Chondrocyte (in vitro differentiated cells): ENCODE measurements at places on chromosomes 3 and 15. TPM values are rescaled to one million over a fixed set of nuclear protein-coding genes. Genes with fewer than 3 reads are reported as not detected.

DNA sequence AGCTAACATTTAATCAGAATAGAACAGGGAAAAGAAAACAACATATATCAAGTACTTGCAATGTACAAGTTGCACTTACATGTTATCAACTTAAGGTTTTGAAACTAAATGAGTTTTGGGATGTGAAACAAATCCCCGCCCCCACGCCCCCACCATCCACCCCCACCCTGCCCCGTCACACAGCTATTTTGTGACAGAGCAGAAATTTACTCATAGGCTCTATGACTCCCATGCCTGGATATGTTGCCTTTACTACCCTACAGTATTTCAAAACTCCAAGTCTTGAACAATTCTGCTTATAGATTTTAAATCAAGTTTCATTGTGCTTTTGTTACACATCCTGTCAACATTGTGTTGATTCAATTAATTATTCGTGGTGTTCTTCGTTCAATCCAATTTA is 18.1 kb upstream of the IL1RAP start:
- no peaks in the 10 kb centered on the region for H3K36me3 ChIP-seq
- H3K4me3 ChIP-seq = no peak overlapping the region
- no peaks in the 10 kb centered on the region for H3K4me1 ChIP-seq

Gene SENP5
- total RNA-seq = 34.8 to 37.5 TPM (median 36.2 TPM) in 3 replicates

Gene MOBP
- total RNA-seq = not detected in 3 replicates

Gene XYLB
- 3.9 to 6.8 TPM (median 4.7 TPM) in 3 replicates for total RNA-seq

DNA sequence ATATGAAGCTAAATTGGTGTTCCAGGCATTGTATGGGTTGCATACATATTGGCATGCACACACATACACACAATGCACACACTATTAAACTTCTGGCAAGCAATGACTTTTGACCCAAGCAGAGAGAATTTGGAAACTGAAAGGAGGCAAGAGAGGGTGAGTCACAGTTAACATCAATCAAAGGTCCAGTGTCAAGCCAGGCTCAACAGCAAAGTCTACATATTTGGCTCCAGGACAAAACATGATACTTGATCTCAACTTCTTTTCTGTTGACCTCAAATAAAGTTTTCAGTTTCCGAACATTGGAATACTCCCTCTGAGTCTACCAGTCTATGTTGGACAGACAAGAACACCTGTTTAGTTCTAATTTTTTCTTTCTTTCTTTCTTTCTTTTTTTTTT is 28.3 kb downstream of the IL12A start:
- no peaks in the 10 kb centered on the region for H3K36me3 ChIP-seq
- H3K4me3 ChIP-seq = no peak overlapping the region
- DNase-seq = no peak
- H3K27me3 ChIP-seq = peaks cover under 1% of the 10 kb centered on the region
- no peak overlapping the region for H3K27ac ChIP-seq
- peaks cover 6% of the 10 kb centered on the region for H3K4me1 ChIP-seq

DNA sequence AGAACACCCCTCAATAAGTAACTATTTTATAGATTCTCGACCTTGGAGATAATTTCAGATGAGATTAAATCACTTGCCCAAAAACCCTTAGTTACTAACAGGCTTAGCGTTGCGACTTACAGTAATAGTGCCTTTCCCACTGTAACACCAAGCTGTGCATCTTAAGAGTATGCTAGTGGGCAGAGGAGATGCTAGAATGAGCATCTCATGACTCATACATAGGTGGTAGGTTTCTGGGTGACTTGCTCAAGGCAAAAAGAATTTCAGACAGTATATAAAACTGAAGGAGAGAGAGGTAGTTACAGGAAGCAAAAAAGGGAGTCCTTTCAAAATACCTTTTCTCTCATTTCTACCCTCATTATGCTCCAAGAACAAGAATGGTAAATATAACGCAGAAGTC is 3.9 kb downstream of the KATNBL1 start:
- DNase-seq = no peak
- no peak overlapping the region for H3K4me3 ChIP-seq
- H3K4me1 ChIP-seq = peaks cover 27% of the 10 kb centered on the region
